RCC 7860 (cell line): ENCODE measurements at places on chromosomes 1 and 21.

DNA sequence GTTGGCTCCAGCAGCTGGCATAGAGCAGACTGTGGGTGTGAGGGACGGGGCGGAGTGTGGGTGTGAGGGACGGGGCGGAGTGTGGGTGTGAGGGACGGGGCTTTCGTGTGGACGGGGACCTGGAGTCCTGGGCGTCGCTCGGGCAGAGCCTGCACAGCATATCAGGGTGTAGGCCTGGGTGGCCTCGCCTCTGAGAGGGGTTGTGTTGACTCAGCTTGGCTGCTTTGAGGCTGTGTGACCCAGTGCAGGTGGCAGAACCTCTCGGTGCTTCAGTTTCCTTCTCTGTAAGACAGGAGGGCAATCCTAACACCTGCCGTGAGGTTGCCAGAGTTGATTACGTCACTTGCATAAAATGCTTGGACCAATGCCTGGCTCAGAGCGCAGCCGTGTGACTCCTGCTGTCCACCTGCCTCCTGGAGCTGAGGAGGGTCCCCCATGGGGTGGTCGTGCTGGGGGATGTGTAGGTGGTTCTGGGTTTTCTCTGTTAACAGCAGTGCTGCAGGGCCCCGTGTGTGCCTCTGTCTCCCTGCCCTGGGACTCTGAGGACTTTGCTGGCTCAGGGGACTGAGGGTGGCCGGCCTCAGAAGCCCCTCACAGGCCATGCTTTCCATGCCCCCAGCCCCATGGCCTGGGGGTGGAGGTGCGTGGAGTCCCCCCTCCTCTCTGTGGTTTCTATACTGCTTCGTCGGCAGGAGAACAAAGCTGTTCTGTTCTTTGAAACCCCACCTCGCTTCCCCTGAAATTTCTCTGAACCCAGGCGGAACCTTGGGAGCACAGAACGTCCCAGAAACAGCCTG lies 15.4 kb downstream of the PDXK start:
- DNase-seq: no peak

- no peak for DNase-seq
Observed at GRCh38 chr21:26041431-26042180, 129.0 kb downstream of the APP start.

DNA sequence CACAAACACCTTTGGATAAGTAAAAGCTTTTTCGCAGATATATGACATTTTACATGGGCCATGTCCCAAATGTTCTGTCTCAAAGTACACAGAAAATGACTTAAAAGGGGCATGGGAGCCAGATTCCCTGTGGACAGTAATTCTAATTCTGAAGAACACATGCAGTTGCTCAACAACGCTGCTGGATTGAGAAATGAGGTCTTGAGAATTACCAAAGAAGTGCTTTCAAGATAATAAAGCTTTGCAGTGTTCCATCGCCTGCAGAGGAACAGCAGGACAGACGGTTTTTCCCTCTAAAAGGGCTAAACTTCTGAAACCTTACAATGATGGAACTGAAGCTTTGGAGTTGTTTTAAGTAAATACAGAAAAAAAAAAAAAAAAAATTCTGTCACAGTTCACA lies 55.3 kb upstream of the HSPA13 start:
- DNase-seq: no peak

DNA sequence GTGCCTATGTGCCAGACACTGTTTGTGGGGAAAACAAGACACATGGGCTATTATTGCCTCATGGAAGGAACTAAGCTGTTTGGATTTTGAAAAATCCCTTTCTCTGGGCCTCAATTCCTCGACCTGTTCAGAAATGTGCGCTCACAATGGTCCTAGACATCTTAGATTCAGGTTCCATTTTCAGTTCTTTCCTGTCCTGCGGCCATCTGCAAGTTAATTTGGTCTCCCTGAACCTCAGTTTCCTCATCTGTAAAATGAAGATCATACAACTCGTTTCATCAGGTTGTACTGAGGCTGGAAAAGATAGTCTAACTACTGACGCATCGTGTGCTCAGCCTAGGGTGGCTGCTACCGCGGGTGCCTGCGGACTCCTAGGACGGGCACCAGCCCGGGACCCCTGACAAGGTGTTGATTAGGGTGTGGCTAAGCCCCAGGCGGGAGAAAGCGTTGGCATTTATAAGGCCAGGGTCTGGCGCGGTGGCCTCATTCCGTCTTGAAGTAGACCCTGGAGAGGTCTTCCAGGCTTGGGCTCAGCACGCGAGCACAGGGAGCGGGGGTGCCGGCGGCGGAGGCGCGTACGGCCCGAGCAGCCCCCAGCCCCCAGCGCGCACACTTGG lies 493 bp upstream of the ELOA start:
- DNase-seq: no peak
